ENCODE measurements at places on chromosomes 11 and 22.
A peak's percentile ranks its signal among the peaks of the same experiment; 100 is the strongest.

DNA sequence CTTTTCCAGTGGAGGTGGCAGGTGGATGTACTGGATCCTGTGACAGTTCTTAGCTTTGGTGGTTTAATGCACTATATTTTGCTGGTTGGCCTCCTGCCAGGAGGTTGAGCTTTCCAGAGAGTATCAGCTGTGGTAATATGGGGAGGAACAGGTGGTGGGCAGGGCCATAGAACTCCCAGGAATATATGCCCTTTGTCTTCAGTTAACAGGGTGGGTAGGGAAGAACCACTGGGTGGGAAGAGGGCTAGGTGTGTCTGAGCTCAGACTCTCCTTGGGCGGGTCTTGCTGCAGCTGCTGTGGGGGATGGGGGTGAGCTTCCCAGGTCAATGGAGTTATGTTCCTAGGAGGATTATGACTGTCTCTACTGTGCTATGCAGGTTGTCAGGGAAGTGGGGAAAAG lies 203.8 kb downstream of the DLG2 start:
- no peak for DNase-seq
- no peaks in the 10 kb centered on the region for H3K4me1 ChIP-seq

DNA sequence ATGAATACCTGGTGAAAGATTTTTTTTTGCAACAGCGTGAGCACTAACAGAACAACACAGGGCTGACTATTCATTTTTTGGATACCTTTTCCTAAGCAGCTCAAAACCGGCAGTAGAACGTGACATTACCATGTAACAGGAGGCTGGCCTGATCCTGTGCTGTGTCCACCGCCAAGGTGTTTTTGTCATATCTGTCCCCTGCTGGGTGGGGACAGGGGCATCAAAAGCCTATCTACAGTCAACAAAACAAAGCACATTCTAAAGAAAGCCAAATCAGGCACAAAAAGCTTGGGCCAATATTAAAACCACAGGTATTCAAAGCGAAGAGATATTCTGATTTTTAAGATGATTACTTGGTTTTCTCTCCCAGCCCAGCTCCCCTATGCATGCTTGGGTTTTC lies 151.2 kb downstream of the LRRC4C start:
- no peaks in the 10 kb centered on the region for H3K4me1 ChIP-seq
- no peak overlapping the region for H3K4me3 ChIP-seq
- no peaks in the 10 kb centered on the region for H3K27me3 ChIP-seq
- no peak overlapping the region for H3K27ac ChIP-seq
- H3K36me3 ChIP-seq: no peaks in the 10 kb centered on the region

- peaks cover 47% of the 10 kb centered on the region for H3K36me3 ChIP-seq
- H3K27ac ChIP-seq: peak overlapping the region; percentile 93
- H3K4me1 ChIP-seq: peaks cover 63% of the 10 kb centered on the region
- no peak overlapping the region for H3K4me3 ChIP-seq
- no peak for DNase-seq
Measured at GRCh38 chr11:118896472-118896913, 12.8 kb downstream of the CXCR5 start.

- no peaks in the 10 kb centered on the region for H3K27me3 ChIP-seq
- H3K27ac ChIP-seq: peak overlapping the region; percentile 76
- H3K36me3 ChIP-seq: peaks cover 15% of the 10 kb centered on the region
Measured at GRCh38 chr11:796565-797295, 1.4 kb downstream of the SLC25A22 start.

DNA sequence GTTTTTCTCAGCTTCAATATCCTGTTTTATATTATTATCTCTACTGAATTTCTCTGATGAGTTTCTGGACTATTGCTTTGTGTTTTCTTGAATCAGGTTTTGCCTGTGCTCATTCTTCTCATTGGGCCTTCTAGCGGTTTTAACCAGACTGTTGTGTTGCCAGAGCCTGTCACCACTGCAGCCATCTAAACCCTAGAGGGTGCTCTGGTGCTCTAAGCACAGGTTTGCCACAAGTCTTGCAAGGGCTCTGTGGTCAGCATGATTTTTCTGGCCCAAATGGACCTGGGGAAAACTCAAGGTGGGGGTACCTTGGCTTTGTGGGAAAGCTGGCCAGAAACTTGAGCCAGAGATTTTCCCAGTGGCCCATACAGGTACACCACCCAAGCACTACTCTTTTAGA lies 52.4 kb upstream of the TYR start:
- H3K4me3 ChIP-seq: no peak overlapping the region
- no peaks in the 10 kb centered on the region for H3K36me3 ChIP-seq
- H3K27ac ChIP-seq: no peak overlapping the region
- no peaks in the 10 kb centered on the region for H3K4me1 ChIP-seq
- no peaks in the 10 kb centered on the region for H3K27me3 ChIP-seq

DNA sequence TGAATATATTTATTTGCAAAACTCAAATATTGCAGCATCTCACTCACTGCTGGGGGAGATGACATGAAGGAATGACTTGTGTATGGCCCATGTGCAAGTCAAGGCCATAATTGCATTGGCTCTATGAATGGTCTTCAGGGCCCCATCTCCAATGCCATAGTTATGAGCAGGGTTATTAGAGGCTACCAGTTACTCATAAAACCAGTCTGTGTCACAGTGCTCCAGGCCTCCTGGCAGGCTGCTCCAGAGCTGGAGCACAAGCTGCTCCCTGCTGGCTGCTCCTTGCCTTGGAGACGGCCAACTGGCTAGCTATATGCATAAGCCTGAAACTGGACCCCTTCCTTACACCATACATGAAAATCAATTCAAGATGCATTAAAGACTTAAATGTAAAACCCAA lies 145.7 kb downstream of the TRPC6 start:
- no peak for DNase-seq
- H3K27me3 ChIP-seq: no peaks in the 10 kb centered on the region
- no peak overlapping the region for H3K4me3 ChIP-seq
- H3K27ac ChIP-seq: no peak overlapping the region
- H3K36me3 ChIP-seq: no peaks in the 10 kb centered on the region
- H3K4me1 ChIP-seq: no peaks in the 10 kb centered on the region

DNA sequence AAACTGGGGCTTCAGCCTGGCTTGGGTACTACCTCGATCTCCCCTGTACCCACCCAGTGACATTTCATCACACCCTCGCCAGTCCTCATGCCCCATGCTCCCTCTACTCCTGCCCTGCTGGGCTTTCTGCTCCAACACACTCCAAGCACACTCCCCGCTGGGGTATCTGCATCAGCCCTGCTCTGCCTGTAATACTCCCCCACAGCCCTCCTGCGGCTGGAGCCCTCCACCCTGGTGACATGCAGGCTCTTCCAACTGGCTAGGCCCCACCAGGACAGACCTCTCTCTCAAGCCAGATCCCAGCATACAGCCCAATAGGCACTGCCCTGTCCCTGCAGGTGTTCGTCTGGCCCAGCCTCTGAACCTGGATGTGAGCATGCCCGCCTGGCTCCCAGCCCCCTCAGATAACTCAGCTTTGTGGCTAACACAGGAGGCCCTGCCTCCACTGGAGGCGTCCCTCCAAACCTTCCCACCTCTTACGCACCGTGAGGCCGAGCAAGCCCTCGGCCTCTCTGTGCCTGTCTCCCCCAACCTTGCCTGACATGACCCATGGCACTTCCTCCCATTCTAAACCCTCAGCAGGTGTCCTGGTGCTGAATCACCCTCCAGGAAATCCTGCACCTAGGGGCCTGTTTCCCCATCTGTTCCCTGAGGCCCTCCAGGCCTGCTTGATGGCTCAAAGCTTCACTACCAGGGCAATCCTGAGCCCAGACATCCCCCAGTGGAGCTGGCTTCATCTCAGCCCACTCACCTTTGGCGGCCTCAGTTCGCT lies 33.5 kb upstream of the TXNRD2 start:
- H3K4me3 ChIP-seq: no peak overlapping the region
- H3K27me3 ChIP-seq: no peaks in the 10 kb centered on the region
- no peak for DNase-seq

DNA sequence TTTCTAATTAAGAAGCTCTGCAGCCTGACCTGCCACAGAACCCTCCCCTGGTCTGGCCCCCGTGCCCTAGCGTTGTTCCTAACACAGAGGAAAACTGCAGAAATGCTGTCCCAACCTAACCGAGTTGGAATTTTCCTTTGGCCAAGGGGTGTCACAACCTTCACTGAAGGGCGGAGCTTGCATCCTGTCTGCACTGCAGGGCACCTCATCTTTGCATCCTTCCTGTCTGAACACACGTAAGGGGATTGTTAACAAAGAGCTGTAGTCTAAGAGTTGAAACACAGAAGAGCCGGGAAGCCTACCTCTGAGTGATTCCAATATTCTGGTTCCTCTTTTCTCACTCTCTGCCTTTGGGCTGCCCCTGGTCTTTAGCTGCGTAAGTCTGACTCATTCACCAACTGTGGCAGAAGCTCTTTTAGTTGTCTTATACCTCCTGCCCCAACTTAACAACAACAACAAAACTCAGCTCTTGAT lies 1.6 kb downstream of the DIXDC1 start:
- peaks cover 55% of the 10 kb centered on the region for H3K4me1 ChIP-seq
- DNase-seq: peak; percentile 72
- no peaks in the 10 kb centered on the region for H3K27me3 ChIP-seq
- peak overlapping the region; percentile 77 for H3K4me3 ChIP-seq
- no peaks in the 10 kb centered on the region for H3K36me3 ChIP-seq

GRCh38 chr11:87198266-87198881 lies 160.6 kb downstream of the TMEM135 start:
- H3K27me3 ChIP-seq: no peaks in the 10 kb centered on the region
- DNase-seq: no peak
- no peak overlapping the region for H3K27ac ChIP-seq
- H3K4me3 ChIP-seq: no peak overlapping the region
- no peaks in the 10 kb centered on the region for H3K36me3 ChIP-seq

DNA sequence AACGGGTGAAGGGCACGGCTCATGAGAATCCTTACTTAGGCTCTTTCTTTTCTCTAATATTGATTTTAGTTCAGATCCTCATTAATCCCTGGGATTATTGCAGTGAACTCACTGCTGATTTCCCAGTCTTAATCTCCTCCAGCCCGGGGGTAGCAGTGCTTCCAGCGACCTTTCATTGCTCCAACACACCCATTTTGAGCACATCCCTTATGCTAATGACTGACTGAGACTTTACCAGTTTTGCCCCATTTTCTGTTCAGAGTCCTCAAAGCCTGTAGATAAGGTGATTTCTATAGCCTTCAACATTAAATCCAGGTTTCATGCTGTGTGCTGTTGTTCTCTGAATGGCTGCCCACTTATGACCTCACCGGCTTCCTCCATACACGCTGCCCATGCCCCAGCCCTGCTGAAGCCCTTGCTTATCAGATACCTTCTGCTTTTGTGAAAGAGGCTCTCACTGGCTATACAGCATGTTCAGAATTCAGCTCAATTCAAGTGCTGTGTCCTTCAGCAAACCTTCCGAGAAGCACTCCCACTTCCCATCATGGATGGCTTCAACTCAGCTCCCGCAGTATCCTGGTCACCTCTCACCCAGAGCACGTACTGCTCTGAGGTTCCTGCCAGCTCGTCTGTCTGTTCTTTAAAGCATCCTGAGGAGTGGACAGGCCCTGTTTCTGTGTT lies 49.0 kb downstream of the PPFIA1 start:
- DNase-seq: no peak
- H3K4me1 ChIP-seq: peaks cover 3% of the 10 kb centered on the region
- H3K36me3 ChIP-seq: peaks cover 9% of the 10 kb centered on the region
- H3K27me3 ChIP-seq: no peaks in the 10 kb centered on the region
- no peak overlapping the region for H3K4me3 ChIP-seq
- no peak overlapping the region for H3K27ac ChIP-seq

DNA sequence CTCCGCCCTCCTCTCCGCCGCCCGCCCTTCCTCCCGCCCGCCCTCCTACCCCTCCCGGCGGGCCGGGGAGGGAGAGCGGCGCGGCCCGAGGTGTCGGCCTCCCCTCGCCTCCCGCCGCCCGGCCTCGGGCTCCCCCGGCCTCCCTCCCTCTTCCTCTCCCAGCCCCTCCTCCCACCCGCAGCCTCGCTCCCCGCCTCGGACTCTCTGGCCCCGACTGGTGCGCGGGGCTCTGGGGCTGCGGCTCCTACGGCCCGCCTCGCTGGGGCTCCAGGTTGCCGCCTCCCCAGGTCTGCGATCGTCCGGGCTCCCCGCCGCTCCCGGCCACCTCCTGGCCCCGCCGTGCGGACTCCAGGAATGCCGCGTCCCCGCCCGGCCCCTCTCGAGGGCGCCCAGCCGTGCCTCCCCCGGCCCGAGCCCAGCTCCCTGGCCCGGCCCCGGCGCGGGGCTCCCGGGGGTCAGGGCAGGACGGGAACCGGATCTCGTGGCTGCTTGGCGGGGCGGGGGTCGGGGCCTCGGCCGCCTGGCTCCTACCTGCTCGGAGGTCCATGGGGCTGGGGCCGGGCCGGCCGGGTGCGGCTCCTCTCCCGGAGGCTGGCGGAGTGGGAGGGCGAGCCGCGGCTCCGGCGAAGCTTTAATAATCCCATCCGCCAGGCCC lies at the start of gene CLCF1:
CLCF1 (minus strand) TSS at position 606 of the 655 bp plus-strand sequence; CDS start at position 547, 59 bp downstream.
- peaks cover 46% of the 10 kb centered on the region for H3K4me1 ChIP-seq
- H3K4me3 ChIP-seq: peak within 1 kb of the TSS; percentile 79
- H3K27me3 ChIP-seq: peaks cover 10% of the 10 kb centered on the region
- H3K27ac ChIP-seq: peak within 1 kb of the TSS; percentile 72
- H3K36me3 ChIP-seq: no peaks in the 10 kb centered on the region
- peak; percentile 52 for DNase-seq

DNA sequence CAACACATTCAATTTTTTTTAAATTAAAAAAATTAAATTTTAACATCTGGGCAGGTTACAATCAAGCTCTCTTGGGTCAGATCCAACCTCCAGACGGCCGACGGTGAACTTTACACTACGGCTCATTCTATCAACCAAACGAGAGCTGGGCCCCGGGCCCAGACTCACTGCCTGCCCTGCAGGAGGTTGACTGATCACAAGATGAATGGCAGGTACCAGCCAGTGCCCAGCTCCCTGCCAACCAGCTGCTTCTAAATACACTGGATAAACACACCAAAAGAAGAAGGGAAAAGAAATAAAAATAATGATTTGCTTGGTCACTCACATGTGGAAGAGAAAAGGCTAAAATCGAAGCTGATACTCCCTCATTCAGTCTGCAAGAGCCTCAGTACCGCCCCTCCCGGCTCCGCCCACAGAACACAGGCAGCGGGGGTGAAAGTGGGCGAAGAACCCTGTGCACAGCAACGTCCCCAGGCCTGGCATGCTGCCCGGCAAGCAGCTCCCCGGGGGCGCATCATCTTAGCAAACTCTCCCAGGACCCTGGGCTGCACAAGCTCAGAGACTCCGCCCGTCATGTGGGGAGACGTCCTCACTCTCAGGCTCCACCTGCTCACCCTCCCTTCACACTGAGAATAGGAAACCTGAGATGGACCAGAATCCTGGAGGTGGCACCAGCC lies 303.4 kb downstream of the SHANK2 start:
- peaks cover 2% of the 10 kb centered on the region for H3K27me3 ChIP-seq
- no peak for DNase-seq
- no peaks in the 10 kb centered on the region for H3K4me1 ChIP-seq
- H3K36me3 ChIP-seq: no peaks in the 10 kb centered on the region

DNA sequence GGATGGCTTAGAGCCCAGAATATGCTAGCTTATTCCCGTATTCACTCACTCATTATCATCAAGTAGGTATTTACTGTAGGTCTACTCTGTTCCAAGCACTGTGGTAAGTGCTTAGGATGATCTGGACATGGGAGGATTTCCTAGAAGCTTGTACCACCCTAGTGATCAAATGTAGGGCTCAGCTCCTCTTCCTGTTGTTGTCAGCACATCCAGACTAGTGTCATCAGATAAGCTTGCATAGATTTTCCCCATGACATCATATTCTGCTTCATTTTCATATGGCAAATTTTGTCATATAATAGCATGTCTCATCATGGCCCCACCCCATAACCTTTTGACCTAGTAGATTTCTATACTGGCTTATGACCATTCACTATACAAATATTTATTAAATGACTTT lies 19.3 kb upstream of the NUCB2 start:
- H3K4me3 ChIP-seq: no peak overlapping the region
- no peaks in the 10 kb centered on the region for H3K36me3 ChIP-seq
- H3K27ac ChIP-seq: no peak overlapping the region
- DNase-seq: no peak
- H3K4me1 ChIP-seq: peaks cover 22% of the 10 kb centered on the region
- H3K27me3 ChIP-seq: peaks cover 7% of the 10 kb centered on the region
